ENCODE measurements at places on chromosomes 2 and 18.

GRCh38 chr2:134532537-134532936 lies 186.3 kb downstream of the TMEM163 start:
- DNase-seq = no peak

DNA sequence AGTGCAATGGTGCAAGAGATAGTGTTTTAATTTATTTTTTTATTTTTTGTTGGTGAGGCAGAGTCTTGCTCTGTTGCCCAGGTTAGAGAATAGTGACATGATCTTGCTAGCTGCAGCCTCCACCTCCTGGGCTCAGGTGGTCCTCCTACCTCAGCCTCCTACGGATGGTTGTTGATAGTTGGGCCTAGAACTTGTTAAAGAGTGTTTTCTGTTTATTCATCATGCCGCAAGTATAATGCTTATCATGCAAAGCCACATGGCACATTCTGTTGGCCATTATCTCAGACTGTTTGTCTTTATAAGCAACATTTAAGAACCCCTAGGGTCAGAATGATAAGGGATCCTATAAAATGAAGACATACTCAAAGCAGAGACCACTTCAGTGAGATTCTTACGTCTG lies 1.7 kb downstream of the UGGT1 start:
- no peak for DNase-seq

DNA sequence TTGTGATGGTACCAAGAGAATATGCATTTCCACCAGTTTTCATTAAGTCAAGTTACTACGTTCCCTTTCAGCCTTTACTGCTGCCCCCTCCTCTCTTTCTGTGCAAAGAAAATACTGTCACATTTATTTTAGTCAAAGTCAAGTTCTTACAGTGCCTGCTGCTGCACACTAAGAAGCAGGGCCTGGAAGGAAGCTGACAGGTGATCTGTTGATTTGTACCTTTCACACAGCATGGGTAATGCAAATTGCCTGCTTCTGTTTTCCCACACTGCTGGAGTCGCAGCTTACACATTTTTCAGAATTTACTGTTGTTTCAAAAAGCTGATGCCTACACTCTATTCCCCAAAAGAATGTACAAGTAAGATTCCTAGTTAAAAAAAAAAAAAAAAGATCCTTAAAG lies 48.7 kb upstream of the CD226 start:
- no peak for DNase-seq

DNA sequence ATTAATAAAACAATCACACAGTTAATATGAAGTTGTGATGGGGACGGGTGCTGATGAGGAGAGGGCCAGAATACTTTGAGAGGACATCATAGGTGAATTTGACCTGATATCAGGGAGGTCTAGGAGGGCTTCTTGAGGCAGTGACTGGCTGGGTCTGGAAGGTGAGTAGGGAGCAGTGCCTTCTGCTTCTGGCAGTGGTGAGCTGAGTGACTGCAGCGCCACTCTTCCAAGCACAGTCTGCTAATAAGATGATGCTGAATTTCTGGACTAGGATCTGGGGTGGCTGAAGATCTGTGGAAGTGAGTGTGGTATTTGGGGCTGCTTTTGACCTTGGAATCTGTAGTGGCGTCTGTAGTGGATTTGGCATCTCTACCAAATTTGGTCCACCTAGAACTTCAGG lies 5.5 kb downstream of the DGKD start:
- no peak for DNase-seq

GRCh38 chr18:74778191-74778847 lies 180.6 kb downstream of the ZNF407 start:
- no peak for DNase-seq

DNA sequence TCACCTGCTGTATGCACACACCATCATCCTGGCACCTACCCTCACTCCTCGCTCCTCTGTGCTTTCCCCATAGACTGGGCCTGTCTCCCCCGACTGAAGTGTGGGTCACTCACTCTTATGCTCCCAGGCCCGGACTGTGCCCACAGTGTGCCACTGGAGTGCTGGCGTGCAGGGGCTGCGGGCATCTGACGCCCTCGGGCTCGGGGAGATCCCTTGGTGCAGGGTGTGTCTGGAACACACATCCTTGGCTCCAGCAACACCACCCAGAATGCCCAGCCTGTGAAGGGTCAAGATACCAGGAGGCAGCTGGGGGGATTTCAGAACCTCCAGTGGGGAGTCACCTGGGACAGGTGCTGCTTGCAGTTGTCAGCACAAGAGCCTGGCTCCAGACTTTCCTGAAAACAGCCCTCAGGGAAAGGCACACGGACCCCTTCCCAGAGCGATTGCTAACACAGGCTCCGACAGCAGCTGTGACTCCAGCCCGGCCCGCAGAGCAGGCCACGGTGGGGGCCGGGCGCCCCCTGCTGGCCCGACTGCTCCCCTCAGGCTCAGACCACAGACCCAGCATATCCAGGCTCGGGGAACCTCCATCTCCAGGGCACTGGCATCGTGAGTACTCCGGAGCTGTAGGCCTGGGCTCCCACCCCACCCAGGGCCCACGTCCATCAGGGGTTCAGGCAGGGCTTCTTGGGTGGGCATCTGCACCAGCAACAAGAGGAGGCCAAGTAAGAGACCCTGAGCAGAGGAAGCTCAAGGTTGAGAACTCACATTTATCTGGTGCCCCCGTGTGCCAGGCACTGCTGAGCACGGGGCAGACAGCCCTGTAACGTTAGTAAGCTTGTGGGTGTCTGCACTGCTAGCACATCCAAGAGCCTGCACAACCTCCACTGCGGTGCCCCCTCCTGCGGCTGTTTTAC lies 8.6 kb downstream of the HS1BP3 start:
- DNase-seq = peak; percentile 50

- no peak for DNase-seq
These were observed 623.1 kb downstream of the TSN start for GRCh38 chr2:122378521-122378920.

DNA sequence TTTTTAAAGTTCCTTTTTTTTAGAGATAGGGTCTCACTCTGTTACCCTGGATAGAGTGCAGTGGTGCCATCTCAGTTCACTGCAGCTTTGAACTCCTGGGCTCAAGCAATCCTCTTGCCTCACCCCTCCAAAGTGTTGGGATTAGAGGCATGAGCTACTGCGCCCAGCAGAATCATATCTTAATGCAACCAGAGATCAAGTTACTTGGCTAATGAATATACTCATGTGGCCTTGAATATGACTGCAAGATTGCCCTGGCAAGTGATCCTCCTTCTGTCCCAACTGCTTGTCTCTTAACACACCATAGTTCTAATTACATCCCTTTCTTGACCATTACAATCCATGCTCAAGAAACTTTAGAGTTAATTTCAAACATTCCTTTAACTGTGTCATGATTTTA lies 133.5 kb downstream of the SRBD1 start:
- DNase-seq = no peak

DNA sequence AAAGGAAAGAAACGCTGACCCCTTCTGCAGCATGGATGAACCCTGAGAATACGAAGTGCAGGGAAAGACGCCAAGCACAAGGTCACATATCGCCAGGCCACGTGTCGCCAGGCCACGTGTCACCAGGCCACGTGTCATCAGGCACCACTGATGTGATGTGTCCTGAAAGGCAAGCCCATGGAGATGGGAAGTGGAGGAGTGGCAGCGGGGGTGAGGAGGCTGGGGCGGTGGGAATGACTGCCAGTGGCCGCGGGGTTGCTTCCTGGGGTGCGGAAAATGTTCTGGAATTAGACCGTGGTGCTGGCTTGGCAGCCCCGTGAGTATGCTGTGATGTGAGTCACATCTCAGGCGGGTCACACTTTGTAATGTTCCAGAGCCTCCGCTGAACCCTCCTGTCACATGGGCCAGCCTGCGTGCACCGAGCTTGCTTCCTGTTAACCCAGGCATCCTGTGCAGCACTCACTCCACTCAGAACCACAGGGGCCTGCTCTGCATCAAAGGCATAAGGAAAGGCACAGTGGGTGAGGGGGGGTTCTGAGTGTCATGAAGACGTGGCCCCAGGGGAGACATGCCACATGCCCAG lies 39.0 kb downstream of the SLC66A2 start:
- DNase-seq = peak; percentile 22

All from stimulated activated CD4-positive, alpha-beta T cell treated with anti-CD3 and anti-CD28 coated beads, Interleukin-2, amount 100 ng/mL, for 4 hours (primary cell).